Naive thymus-derived CD8-positive, alpha-beta T cell (primary cell): ENCODE measurements at places on chromosomes 16 and 17.

- no peak for DNase-seq
Measured at GRCh38 chr16:84834403-84834772, 14.6 kb downstream of the CRISPLD2 start.

GRCh38 chr17:80800481-80801391 lies 190.9 kb upstream of the CHMP6 start:
- DNase-seq = no peak

DNA sequence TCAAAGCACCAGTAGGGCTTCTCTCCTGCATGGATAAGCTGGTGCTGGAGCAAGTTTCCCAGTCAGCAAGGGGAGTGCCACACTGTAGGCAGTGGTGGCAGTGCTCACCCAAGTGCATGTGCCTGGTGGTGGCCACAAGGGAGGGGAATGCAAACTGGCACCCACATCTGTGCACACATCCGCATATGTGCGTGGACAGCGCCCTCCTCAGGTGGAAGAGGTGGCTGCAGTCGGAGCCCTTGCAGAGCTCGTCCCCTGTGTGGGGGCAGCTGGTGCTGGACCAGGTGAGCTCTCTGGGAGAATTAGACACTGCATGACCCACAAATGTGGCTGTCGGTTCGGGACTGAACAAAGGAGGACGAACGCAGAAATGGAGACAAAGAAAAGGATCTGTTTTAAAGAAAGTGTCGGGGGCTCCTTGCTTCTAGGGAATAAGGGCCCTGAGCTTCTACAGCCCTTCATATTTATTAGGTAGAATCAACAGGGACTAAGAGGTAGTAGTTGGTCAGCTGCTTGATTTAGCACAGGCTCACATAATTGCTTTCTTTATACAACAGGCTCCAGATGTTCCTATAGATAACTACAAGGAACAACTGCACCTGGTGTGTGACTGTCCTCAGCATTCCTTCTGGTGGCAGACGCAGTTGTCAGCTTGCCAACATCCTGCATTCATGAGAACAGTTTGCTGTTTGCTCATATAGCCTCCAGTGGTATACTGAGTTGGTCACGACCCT lies 5.3 kb upstream of the ZNF689 start:
- DNase-seq = peak; percentile 60

DNA sequence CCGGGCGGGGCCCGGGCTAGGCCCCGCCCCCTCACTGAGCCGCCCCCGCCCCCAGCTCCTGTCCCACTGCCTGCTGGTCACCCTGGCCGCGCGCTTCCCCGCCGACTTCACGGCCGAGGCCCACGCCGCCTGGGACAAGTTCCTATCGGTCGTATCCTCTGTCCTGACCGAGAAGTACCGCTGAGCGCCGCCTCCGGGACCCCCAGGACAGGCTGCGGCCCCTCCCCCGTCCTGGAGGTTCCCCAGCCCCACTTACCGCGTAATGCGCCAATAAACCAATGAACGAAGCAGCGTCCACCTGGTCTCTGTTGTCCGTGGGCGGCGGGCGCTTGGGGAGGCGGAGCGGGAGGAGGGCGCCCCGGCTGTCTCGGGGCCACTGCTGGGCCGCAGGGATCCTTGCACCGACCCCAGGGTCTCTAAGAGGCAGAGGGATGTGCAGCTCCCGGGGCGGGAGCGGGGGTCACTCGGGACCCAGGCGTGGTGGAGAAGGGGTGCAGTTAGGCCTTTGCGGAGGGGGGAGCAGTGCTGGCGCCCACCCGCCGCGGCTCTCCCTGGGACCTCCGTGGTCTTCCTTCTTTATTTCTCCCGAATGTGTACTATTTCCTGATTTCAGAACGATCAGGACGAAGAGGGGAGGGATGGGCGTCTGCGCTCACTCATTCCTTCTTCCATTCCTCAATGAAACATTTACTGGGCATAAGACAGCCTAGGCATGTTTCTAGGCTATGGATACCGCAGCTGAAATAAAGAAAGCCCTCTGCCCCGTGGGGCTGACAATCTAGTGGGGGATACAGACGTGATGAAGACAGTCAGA lies 2.0 kb downstream of the HBZ start:
- no peak for DNase-seq

- DNase-seq = no peak
Measured at GRCh38 chr16:31127182-31127581, 8.3 kb downstream of the PRSS8 start.

- no peak for DNase-seq
Measured at GRCh38 chr17:58452738-58453137, 35.4 kb upstream of the RNF43 start.

DNA sequence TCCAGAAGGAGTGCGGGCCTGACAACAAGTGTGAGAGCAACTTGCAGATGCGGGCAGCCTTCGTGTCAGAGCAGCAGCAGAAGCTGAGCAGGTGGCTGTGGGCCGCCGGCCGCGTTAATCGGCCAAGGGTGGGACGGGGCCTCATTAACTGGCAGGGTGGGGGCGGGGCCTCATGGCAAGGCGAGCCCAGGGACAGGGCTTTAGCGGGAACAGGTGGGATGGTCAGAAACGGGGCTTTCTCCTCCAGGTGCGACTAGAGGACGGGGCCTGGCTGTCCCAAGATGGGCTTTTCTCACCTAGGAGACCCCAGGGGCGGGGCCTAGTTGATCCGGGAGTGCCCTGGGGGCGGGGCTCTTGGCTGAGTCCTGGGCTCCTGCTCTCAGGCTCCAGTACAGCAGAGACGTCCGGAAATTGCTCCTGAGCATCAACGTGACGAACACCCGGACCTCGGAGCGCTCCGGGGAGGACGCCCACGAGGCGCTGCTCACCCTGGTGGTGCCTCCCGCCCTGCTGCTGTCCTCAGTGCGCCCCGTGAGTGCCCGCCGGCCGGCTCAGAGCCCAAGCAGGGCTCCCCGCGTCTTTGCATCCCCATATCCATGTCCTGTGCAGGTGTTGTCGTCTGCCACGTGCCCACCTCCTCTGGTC lies 18.4 kb upstream of the PDK2 start:
- DNase-seq = no peak

DNA sequence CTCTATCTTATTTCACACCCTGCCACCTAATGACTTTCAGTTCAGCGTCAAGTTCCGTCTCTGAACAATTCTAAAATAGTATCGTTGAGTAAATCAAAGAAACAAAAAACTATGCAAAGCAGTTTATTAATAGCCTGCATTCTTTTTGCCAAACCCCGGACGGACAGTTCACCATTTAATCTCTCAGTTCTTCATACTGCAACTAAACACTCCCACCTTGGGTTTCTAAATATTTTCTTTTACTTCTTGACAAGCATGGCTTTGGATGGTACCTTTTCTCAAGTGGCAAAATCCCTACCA lies 1.2 kb downstream of the MYH11 start:
- no peak for DNase-seq

- peak; percentile 30 for DNase-seq
Measured at GRCh38 chr16:88686062-88686438, 257 bp downstream of the SNAI3 start.

GRCh38 chr17:77370586-77370985 lies 229.8 kb downstream of the SEC14L1 start:
- no peak for DNase-seq

GRCh38 chr16:3252967-3253366 lies 3.5 kb downstream of the MEFV start:
- DNase-seq = no peak

- no peak for DNase-seq
Measured at GRCh38 chr17:36149296-36149820, 27.1 kb downstream of the TBC1D3B start.

DNA sequence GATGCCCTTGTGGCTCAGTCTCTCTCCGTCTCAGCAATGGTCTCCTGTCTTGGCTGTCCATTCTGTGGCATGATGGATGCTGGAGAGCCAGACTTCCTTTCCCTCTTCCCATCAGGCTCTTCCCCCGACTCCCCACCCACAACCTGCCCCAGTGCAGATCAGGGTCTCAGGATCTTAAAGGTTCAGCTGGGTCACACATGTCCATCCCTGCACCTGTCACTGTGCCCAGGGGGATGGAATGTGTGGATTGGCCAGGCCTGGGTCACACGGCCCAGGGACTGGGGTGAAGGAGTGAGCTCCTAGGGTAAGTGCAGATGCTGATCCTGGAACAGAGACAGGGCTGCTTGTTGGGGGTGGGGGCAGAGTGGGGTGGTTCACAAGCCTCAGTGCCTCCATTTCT lies 23.0 kb downstream of the ADGRG5 start:
- DNase-seq = no peak

- DNase-seq = no peak
Measured at GRCh38 chr16:67773569-67774456, 32.5 kb downstream of the RANBP10 start.

DNA sequence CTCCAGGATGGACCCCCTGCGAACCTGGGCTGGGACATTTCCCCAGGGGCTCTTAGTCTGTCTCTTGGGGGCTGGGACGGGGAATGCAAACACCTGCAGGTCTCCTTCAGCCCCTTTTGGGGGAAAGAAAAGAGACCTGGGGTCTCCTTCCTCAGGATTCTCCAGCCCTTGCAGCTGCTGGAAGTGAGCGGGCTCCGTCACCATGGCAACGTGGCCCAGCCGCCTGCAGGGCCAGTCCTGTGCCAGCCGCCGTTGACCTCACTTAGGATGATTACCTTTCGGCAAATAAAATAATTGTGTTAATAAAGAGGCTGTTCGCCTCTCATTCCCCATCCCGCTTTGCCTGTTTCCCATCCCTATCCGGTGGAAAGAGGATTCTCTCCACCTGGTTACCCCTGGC lies 25.7 kb downstream of the MRM1 start:
- DNase-seq = no peak

DNA sequence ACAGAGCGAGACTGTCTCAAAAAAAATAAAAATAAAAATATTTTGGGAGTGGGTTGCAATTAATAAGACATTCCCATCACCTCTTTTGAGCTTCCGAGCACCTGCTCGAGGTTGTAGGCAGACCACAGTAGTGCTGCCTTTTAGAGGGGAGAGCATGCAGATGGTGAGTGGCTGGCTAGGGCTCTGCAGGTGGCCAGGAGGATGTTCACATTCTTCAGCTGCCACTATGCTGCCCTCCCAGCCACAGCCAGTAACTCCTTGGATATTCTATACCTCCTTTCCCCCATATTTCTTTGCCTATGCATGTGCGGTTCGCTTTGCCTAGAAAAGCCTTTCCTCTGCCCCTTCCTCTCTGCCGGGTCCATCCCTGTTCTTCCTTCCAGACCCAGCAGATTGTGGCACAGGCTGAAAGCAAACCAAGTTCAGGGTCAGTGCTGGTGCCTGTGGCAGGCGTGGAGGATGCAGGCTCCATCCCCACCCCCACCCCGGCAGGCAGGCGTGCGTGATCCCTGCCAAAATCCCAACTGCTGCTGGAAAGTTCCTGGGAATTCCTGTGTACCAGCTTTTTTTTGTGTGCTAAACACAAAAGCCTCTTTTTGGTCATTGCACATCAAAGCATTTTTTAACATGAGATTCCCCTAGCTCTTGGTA lies 33.8 kb upstream of the CMIP start:
- DNase-seq = no peak

DNA sequence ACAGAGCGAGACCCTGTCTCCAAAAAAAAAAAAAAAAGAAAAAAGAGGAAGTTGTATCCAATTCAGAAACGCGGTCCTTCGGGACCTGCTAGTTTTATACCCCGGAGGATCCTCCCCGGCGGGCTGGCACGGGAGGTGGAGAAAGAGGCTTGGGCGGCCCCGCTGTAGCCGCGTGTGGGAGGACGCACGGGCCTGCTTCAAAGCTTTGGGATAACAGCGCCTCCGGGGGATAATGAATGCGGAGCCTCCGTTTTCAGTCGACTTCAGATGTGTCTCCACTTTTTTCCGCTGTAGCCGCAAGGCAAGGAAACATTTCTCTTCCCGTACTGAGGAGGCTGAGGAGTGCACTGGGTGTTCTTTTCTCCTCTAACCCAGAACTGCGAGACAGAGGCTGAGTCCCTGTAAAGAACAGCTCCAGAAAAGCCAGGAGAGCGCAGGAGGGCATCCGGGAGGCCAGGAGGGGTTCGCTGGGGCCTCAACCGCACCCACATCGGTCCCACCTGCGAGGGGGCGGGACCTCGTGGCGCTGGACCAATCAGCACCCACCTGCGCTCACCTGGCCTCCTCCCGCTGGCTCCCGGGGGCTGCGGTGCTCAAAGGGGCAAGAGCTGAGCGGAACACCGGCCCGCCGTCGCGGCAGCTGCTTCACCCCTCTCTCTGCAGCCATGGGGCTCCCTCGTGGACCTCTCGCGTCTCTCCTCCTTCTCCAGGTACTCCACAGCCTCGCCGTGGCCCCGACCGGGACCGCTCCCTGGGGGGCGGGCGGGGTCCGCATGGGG lies at the start of gene CDH3:
CDH3 (plus strand) TSS at position 596 of the 779 bp plus-strand sequence; CDS start at position 666, 70 bp downstream.
- peak; percentile 25 for DNase-seq

- DNase-seq = no peak
Measured at GRCh38 chr16:11194913-11195312, 61.1 kb downstream of the SOCS1 start.

GRCh38 chr16:51756447-51757123 lies 605.5 kb upstream of the SALL1 start:
- DNase-seq = no peak

GRCh38 chr17:48477221-48477620 lies 47.2 kb upstream of the SKAP1 start:
- DNase-seq = no peak

DNA sequence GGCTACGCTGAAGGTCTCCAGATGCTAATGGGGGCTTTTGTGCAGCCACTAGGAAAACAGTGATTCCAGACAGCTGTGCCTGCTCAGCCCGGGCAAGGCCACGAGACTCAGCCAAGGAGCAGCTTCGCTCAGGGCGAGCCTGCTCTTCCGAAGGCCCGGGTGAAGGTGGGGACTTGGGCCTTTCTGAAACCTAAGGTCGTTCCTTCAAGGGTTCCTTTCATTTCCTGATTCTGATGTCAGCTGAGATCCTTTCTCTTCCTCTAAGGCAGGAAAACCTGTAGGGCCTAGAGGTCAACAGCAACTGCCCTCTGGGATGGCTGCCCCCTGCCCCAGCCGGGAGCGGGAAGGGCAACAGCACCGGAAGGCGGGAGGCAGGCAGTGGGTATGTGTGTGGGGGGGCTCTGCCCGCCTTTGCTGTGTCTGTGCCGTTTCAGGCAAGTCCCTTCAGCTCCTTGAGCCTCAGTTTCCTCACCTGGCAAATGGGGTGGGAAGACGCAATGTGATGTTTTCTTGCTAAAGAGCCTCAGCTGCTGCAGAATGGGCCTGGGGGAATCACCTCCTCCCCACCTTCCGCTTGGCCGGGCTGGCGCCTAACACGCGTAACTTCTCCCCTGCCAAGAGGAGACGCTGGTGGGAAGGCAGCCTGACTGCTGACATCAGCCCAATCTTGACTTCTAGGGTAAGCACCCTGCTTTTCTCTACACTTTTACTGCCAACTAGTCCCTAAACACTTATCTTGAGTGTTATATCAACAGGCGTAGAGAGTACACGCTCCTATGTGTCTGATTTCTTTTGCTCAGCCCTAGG lies 32.8 kb downstream of the IRF8 start:
- DNase-seq = no peak

- peak; percentile 38 for DNase-seq
Measured at GRCh38 chr17:42678951-42679491, 2.2 kb upstream of the PLEKHH3 start.

- no peak for DNase-seq
Measured at GRCh38 chr17:12979826-12980500, 37.9 kb downstream of the ELAC2 start.

- DNase-seq = no peak
Measured at GRCh38 chr16:53611179-53611696, 92.4 kb downstream of the RPGRIP1L start.
